ENCODE measurements at places on chromosomes 6 and 20.

DNA sequence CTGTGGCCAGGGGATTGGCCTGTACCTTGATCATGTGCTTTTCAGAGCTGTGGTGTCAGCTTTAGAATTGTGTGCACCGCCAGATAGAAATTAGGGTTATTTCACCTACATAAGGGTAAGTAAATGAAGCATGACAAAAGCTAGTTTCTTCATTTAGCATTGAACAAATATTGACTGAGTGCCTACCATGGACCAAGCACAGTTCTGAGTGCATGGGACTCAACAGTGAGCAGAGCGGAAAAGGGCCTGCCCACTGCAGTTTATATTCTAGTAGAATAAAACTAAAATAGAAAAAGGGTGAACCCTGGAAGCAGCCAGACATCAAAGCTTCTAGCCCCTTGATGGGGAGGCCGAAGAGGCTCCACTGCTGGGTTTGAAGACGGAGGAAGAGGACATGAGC, 25.6 kb downstream of the ECT2L start:
- DNase-seq = no peak

- no peak for DNase-seq
These were observed 8.5 kb upstream of the C6orf141 start for GRCh38 chr6:49541936-49542335.

DNA sequence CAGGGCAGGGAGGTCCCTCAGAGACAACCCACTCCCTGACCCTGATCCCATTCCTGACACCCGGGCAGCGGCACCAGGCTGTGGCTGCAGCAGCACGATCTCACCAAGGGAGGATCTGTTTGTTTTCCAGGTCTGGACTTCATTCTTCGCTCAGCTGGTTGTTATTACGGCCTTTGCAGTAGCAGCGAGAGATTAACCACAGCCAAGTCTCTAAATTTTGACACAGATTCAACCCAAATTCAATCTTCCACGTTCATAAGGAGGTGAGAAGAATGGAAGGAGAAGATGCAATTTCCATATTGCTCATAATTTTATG, 91.1 kb upstream of the THBS2 start:
- no peak for DNase-seq

GRCh38 chr6:46016063-46016608, 476 bp upstream of the CLIC5 start:
- peak; percentile 64 for DNase-seq

DNA sequence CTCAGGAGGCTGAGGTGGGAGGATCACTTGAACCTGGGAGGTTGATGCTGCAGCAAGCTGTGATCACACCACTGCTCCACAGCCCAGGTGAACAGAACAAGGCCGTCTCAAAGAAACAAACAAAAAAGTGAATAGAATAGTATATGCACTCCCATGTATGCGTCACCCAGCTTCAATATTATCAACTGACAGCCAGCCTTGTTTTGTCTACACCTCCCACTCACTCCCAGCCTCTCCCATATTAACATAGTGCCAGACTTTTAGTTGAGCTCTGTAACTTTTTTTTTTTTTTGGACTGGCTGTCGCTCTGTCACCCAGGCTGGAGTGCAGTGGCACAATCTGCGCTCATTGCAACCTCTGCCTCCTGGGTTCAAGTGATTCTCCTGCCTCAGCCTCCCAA, 18.1 kb upstream of the ILRUN start:
- DNase-seq = no peak

- DNase-seq = no peak
These were observed 21.0 kb downstream of the NOL7 start for GRCh38 chr6:13635948-13636658.

DNA sequence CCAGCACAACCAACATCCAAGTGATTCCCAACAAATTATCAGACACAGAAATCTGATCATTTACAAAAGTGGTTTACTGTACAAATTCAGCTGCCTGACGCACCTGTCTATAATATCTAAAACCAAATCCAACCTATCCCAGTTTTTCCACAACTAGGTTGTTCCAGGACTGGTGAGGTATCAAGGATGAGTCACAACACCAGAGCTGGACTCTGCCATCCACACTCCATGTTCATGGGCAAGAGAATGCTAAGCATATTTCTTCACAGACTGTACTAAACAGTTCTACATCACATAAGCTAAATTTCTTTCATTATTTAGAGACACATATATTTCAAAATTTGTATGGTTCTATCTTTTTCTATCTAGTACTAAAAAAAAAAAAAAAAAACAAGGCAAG, 141.6 kb downstream of the BTBD9 start:
- peak; percentile 26 for DNase-seq

DNA sequence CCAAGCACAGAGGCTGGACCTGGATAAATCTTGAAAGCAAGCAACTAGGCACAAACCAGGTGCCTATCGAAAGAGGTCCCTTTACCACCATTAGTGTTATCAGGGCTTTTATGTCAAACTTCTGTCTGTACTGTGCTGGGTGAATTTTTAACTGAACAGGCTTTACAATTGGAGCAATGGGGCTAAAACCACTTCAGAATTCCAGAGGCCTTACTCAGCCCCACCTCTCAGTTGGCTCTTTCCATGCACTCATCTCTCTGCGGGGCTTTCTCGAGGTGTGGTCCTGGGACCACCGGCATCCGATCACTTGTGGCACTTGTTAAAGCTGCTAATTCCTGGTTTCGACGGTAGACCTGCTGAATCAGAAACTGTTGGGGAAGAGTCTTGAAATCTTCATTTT, 232.5 kb downstream of the SOX4 start:
- no peak for DNase-seq

GRCh38 chr20:4569865-4570264, 151.8 kb upstream of the PRND start:
- no peak for DNase-seq

- DNase-seq = no peak
These were observed 44.1 kb downstream of the GPX5 start for GRCh38 chr6:28569748-28570147.

DNA sequence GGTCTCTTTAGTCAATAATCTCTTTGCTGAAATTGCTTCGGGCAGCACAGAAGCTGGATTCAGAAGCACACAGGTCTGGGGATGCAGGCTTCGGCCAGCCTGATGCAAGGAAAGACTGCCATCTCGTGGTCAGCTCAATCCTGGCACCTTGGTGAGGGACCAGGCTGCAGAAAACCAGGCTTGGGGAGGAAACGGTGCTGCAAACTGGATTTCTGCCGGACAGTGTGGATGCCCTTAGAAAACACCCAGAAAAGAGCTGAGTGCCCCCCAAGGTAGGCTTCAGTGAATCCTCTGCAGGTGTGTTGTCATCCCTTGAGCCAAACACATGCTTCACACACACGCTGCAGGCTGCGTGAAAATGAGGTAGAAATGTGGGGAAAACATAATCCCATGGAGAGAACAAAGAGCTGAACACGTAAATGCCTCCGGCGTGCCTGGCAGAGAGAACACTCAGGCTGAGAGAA, 89.8 kb upstream of the PAX1 start:
- DNase-seq = peak; percentile 89

DNA sequence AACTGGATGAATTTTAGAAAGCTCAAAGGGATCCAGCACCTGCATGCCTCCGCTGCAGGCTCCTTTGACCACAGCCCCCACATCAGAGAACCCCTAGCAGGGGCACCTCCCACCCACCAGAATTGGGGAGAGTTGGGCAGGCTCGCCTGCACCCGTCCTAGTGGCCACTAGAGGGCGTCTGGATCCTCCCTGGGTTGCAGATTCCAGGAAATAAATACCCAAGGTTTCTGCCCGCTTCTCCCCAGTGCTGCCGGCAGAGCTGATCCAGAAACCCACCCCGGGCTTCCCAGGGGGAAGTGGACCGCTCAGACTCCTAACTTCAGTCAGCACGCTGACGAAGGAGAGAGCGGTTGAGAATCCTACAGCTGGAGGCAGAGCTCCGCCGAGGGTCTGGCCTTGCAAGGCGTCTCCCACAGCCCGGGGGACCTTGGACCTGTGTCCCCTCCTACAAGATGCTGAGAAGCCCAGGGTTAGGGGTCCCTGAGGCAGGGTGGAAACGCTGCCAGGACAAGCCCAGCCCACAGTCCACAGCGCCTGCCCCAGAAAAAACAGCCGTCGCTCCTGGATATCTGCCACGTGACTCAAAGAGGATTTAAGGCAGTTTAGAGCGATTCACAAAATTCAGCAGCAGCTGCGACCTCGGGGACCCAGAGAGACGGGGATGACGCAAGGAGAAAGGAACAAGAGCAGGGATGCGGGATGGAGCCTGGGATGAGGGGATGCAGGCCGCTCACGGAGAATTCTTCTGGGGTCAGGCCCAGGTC, 32.6 kb upstream of the PHACTR3 start:
- peak; percentile 98 for DNase-seq

- DNase-seq = no peak
These were observed 1.2 kb upstream of the SPTLC3 start for GRCh38 chr20:13007596-13007995.

DNA sequence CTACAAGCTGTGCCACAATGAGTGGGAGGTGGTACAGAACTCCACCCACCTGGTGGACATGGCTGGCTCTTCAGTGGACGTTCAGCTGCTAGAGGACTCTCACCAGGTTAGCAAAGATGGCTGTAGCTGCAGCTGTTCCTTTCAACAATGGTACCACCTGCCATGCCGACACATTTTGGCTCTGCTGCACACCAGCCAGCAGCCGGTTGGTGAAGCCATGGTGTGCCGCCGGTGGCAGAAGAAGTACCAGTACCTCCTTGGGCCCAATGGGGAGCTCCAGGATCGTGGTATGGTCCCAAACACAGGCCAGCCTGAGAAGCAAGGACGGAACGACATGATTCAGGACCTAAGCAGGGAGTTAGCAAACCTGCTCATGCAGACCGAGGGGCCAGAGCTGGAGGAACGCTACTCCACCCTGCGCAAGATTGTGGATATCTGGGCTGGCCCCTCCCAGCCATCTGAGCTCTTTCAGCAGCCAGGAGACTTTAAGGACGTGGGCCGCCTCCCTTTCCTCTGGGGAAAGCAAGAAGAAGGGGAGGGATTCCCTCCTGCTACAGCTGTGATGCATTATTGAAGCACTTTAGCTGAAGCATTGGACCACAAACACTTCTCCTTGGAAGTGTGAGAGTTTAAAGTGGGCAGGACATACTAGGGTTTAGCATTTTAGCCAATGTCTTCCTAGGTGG, 2.8 kb upstream of the ZSWIM1 start:
- DNase-seq = peak; percentile 54

GRCh38 chr6:22666586-22666985, 97.2 kb downstream of the HDGFL1 start:
- DNase-seq = no peak

GRCh38 chr20:10131732-10132345, 86.8 kb upstream of the SNAP25 start:
- DNase-seq = peak; percentile 48

- no peak for DNase-seq
These were observed 3.4 kb upstream of the MAFB start for GRCh38 chr20:40692240-40693011.

GRCh38 chr6:97427648-97428047, 144.6 kb upstream of the MMS22L start:
- no peak for DNase-seq

DNA sequence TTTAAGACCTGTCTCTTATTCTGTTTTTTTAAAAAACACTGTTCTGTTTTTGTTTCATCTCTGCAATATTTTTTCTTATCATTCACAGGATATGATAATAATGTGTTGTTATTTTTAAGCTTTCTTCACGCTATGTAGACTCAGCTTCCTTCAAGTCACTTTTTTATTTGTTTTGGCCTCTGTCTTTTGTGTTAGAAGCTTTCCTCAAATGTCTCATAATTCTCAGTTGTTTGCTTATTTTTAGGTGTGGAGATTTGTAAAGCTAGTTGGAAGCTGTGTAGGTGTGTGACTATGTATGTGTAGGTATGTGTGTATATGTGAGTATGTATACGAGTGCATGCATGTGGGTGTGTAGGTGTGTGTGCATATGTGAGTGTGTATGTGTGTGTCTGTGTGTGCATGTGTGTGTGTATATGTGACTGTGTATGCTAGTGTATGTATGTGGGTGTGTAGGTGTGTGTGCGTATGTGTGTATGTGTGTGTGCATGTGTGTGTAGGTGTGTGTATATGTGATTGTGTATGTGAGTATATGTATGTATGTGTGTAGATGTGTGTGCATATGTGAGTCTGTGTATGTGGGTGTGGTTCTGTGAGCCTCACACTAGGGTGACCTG, 16.3 kb upstream of the VEGFA start:
- DNase-seq = no peak

GRCh38 chr6:163759542-163759941, 345.0 kb downstream of the QKI start:
- DNase-seq = no peak

DNA sequence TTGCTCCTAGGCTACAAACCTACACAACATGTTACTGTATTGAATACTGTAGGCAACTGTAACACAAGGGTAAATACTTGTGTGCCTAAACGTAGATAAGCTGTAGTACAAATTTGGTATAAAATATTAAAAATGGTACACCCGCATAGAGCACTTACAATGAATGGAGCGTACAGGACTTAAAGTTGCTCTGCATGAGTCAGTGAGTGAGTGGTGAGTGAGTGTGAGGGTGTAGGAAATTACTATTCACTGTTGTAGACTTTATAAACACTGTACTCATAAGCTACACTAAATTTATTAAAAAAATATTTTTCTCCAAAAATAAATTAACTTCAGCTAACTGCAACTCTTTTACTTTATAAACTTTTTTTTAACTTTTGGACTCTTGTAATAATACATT, 391.6 kb downstream of the ADGRB3 start:
- no peak for DNase-seq

GRCh38 chr6:79296211-79296610, 61.7 kb upstream of the HMGN3 start:
- DNase-seq = no peak

DNA sequence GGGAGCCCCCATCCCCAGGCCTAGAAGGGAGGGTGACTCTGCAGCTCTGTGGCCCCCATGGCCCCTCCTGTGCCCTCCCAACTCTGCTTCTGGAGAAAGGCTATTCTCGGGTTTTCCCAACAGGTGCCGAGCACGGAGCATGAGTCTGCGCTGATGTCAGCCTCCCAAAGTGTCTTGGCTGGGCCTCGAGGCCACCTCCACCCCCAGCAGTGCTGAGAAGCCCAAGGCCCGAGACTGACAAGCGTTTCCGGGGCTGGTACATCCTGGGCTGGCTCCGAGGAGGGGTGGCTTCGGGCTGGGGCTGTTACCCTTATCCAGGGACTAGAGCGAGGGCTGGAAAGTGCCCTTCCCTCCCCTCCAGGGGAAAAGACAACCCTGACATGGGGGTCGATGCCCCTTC, 60.2 kb upstream of the GATA5 start:
- DNase-seq = no peak

GRCh38 chr6:2353412-2354137, 108.2 kb upstream of the GMDS start:
- peak; percentile 78 for DNase-seq

DNA sequence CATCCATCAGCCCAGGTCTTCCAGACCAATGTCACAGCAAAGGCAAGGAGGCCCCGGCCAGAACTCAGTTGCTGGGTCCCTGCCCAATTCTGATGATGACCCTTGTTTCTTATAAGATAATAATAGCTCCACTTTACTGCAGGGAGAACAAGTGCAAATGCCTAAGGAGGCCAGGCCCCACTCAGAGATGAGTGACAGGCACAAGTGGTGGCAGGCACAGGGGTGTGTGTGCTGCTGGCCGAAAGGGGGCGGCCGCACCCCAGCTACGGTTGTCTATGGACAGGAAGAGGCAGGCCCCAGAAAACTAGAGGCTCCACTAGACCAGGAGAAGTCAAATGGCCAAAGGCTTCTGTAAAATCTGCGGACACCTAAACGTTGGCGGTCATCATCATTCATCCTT, 28.6 kb downstream of the GNAS-AS1 start:
- no peak for DNase-seq

Data from osteoblast (primary cell).